T-helper 1 cell treated with Interleukin-12 subunit alpha and Interleukin-12 subunit beta and Interleukin-4 antibody, amounts not matched to agents 30 ng/mL and 1 ng/mL, for 36 hours (primary cell): ENCODE measurements at places on chromosomes 5 and 9. TPM values are rescaled to one million over a fixed set of nuclear protein-coding genes. Genes with fewer than 3 reads are reported as not detected.

Gene PCDHA7
- not detected in 2 replicates for total RNA-seq

Gene S1PR3
- 0.22 and 0.32 TPM in 2 replicates for total RNA-seq

Gene DBH
- 0.05 TPM in 1 of 2 replicates, not detected in the other for total RNA-seq

Gene MAP1B
- 0.07 and 0.56 TPM in 2 replicates for total RNA-seq

Gene SMIM3
- 16.7 and 18.6 TPM in 2 replicates for total RNA-seq

Gene CNOT8
- total RNA-seq = 73.0 and 82.1 TPM in 2 replicates
